ENCODE measurements at places on chromosomes 4 and X.
A peak's percentile ranks its signal among the peaks of the same experiment; 100 is the strongest.

- DNase-seq, result peak; percentile 70
These were observed 26.1 kb downstream of the RBM46 start for GRCh38 chr4:154807042-154807630.

- DNase-seq, result peak; percentile 60
These were observed 32.4 kb upstream of the RBPJ start for GRCh38 chr4:26288355-26288909.

GRCh38 chr4:145804116-145804515 is 124.2 kb downstream of the C4orf51 start:
- DNase-seq, result peak; percentile 92

DNA sequence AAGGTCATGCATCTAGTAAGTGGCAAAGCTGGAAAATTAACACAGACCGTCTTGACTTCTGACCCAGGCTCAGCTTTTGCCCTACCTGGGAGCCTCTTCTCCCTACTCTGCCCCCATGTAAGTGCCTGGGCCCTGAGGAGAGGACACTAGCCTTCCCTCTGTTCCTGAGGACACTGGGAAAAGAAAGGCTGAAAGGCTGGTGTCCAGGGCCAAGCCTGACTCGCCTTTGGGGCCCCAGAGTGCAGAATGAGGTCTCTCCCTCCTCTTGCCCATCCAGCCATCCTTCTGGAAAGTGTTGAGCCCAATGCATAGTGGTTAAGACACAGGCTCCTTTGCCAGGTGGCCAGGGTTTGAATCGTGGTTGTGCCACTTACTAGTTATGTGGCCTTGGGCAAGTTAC is 91.5 kb downstream of the PJA1 start:
- DNase-seq, result no peak

DNA sequence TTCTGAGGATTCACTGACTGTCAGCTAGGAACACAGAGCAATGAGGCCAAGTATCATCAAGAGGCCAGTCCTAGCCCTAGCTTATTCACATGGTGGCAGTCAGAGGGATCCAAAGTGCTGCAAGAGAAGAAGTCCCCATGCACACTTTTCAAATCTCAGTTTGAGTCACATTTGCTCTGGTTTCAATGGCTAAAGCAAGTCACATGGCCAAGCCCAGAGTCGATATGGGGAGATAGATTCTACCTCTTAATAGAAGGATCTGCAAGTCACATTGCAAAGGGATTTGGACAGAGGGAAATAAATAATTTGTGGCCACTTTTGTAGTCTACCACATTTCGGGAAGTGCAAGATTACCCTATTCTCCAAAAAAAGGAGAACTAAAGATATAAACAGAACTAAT is 3.7 kb upstream of the LCORL start:
- no peak for DNase-seq

DNA sequence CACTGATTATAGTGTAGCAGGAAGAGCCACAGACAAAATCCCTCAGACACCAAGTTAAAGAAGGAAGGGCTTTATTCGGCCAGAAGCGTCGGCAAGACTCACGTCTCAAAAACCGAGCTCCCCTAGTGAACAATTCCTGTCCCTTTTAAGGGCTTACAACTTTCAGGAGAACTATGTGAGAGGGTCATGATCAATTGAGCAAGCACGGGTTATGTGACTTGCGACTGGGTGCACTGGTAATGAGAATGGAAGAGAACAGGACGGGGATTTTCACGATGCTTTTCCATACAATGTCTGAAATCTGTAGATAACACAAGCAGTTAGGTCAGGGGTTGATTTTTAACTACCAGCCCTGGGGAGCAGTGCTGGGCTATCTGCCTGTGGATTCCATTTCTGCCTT is 116.7 kb downstream of the MFAP3L start:
- DNase-seq, result no peak

DNA sequence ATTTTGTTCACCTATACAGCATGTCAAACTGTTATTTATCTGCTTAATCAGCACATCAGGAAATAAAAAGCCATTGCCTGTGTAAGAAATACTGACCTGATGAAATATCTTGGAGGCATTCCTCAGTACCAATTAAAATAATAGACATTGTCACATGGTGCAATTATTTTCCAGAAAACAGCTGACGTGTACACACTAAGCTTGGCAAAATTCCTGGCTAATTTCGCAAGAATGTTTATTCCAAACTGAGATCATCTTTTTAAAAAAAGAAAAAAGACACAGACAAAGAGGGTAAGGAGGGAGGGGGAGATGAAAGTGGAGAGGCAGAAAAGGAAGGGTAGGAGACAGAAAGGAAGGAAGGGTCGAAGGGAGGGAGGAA is 61.9 kb upstream of the NFKB1 start:
- peak; percentile 98 for DNase-seq

Data from choroid plexus epithelial cell (primary cell).